ENCODE measurements at places on chromosomes 4 and X. TPM values are rescaled to one million over a fixed set of nuclear protein-coding genes. Genes with fewer than 3 reads are reported as not detected.

The REELD1 gene
- total RNA-seq, result 0.72 TPM

The CDKL2 gene
- 0.19 TPM for total RNA-seq

The NIPAL1 gene
- total RNA-seq, result 1.4 TPM

The NSG1 gene
- not detected for total RNA-seq

The SORCS2 gene
- 2.5 TPM for total RNA-seq

The RAB41 gene
- total RNA-seq, result not detected

The PPP1R3F gene
- 3.6 TPM for total RNA-seq

The GAGE12F gene
- total RNA-seq, result not detected

The TLR7 gene
- 0.73 TPM for total RNA-seq

The BRS3 gene
- total RNA-seq, result not detected
